ENCODE measurements at places on chromosomes 2 and 18.

GRCh38 chr2:227793148-227793712 lies 20.4 kb upstream of the CCL20 start:
- DNase-seq = no peak

GRCh38 chr2:105990624-105991023 lies 203.5 kb downstream of the UXS1 start:
- DNase-seq = no peak

DNA sequence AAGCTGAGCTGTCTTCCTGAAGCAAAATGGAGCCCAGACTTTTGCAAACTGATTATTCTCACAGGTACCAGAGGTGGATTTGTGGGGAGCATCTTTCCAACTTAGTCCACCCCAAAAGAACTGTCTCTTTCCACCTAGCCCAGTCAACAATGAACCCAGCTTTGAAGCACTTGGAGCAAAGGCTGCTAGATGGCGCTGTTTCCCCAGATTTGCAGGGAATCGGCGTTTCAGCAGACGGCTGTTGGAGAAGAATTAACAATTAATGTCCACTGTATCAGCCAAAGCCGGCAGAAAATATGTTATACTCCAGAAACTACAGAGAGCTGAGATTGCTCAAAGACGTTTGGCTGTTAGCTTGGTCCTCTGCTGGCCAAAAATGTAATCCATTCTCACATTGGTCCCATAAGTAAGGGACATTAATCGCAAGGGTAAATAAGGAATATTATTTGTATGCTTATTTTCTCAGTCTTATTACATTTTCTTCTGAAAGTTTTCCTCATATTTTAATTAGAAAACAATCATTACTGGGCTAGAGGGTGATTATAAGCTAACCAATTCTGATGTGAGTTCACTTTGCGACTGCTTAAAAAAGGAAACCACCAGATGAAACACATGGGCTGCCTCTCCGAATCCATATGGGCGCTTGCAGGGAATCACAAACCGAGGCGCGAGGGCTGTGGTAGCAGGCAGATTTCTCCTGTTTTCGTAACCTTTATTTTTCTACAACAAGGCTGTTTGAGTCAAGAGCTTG lies 423.8 kb upstream of the MEX3C start:
- peak; percentile 39 for DNase-seq

DNA sequence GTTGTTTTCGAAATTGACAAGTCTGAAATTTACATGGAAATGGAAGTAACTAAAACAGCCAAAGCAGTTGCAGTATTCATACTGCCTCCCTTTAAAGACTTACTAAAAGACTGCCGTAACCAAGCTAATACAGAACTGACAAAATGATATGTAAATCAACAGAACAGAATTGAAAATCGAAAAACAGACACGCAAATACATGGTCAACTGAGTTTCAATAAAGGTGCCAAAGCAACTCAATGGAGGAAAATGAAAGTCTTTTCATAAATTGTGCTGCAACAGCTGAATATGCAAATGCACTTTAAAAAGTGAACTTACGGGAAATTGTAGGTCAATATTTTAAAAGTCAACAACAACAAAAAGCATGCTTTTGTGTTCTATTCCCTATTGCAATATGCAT lies 34.2 kb downstream of the TMEM131 start:
- DNase-seq = no peak

- DNase-seq = no peak
Observed at GRCh38 chr2:233260661-233261060, 9.2 kb downstream of the ATG16L1 start.

DNA sequence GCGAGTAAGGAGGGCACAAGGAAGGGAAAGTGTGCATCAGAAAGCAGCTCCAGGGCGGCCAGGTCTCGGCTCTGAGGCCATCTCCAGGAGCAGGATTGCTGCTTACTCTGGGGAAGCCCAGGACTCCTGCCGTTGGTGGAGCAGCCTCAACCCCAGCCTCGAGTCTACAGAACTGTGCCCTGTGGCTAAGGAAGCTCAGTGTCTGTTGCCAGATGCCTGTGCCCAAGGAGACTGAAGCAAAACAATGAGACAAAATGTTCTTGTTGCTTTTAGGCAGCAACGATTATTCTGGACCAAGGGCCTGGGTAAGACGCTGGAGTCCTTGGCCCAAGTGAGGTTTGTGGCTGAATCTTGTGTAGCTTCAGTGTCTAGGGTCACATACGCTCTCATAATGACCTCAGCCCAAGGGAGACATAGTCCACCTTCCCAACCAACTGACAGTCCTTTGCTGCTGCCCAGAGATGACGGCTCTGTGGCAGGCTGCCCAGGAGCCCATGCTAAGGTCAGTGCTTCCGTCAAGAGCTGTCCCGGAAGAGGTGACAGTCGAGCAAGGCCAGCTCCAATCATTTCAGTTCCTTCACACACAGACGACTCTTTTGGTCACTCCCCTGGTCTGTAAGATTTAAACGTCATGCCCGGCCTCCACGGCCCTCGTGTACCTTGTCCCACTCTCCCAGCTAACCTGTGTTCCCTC lies 223.8 kb downstream of the TTC32 start:
- DNase-seq = no peak

GRCh38 chr2:27255187-27255586 lies 7.7 kb downstream of the SLC30A3 start:
- no peak for DNase-seq

DNA sequence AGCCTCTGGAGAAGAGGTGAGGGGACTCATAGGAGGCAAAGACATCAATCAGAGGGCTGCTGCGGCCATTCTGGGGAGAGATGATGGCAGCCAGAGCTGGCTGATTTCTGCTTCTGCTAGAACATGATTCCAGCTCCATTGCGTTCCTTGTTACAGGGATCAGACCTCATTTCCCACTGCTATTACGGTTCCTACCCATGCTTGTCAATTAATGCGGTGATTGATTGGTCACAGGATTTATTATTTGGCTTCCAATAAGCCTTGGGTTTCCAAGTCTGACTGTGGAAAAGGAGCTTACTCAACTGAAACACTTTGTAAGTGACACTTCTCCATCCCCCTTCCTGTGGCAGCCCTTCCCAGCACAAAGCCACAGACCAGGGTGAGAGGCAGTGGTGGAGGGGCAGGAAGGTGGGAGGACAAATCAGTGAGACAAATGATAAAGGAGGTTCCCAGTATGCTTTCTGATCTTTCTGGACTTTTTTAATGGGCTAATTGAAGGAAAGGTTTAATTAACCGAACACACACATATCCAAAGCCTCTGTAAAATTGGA lies 26.8 kb upstream of the CTLA4 start:
- DNase-seq = no peak

DNA sequence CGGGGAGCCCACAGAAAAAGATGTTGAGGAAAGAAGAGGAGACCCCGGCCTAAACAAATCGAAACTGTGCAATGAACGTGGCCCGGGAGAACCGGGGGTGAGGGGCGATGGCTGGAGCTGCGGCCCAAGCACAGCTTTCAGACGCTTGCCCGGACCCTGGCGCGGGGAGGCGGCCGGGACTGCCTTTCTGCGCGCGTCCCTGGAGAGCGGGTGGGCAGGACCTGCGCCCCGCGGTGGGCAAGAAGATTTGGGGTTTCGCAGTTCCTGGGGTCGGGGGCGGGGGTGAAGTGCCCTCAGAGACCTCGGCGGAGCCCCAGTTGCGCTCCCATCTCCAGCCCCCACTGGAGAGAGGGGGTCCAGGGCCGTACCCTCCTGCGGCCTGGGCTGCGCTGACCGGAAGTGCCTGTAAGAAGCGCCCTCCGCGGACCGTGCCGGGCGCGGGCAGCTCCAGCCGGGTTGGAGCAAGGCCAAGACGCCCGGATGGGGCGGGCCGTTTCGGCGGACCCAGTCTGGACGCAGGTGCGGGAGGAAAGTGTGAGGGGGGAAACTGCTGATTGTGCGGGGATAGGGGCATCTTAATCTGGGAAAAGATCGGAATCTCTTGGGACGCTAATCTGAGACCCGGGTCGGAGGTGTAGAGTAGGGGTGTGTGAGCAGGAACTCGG lies 11.6 kb downstream of the EN1 start:
- no peak for DNase-seq
